ENCODE measurements at places on chromosomes 13 and 19. TPM values are rescaled to one million over a fixed set of nuclear protein-coding genes. Genes with fewer than 3 reads are reported as not detected.

DNA sequence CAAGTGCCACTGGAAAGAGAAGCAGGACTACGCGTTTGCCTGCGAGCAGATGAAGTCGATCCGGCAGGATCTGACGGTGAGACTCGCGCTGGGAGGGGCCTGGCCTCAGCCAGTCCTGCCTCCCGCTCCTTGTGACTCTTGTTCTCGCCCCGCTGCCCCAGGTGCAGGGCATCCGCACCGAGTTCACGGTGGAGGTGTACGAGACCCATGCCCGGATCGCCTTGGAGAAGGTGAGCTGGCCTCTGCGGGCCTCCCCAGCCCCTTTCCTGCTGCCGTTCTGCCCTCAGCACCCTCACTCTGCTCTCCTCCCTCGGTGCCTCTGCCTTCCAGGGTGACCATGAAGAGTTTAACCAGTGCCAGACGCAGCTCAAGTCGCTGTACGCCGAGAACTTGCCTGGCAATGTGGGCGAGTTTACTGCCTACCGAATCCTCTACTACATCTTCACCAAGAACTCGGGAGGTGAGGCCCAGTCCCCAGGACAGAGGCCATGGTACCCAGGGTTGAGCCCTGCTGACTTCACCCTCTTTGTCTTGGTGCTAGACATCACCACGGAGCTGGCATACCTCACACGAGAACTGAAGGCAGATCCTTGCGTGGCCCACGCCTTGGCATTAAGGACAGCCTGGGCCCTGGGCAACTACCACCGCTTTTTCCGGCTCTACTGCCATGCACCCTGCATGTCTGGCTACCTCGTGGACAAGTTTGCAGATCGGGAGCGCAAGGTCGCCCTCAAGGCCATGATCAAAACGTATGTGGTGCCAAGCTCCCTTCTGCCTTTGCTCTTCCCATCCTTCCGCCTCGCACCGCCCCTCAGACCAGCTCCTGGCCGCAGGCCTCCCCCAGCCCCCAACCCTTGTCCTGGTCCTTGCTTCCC is 5.6 kb downstream of the LENG9 start:
- DNase-seq: no peak

ZNF829 gene
- 3.7 TPM for total RNA-seq

DNA sequence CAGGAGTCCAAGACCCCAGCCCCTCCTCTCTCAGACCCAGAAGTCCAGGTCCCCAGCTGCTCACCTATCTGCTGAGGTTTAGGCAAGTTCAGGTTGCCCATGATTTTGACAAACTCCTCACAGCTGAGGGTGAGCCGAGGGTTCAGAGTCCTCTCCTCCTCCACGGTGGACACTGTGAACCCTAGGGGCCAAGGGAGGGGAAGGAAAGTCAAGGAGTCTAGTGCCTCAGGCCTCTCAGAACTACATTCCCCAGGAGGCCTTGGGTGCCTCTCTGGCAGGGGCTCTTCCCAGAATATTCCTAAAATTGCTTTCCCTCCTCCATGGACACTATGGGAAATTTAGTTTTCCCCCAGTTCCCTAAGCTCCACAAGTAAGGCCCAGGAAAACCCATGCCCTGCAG is 3.3 kb upstream of the PHLDB3 start:
- DNase-seq: no peak

RYR1 gene
- 4.5 TPM for total RNA-seq

ARRDC2 gene
- 7.2 TPM for total RNA-seq

DNA sequence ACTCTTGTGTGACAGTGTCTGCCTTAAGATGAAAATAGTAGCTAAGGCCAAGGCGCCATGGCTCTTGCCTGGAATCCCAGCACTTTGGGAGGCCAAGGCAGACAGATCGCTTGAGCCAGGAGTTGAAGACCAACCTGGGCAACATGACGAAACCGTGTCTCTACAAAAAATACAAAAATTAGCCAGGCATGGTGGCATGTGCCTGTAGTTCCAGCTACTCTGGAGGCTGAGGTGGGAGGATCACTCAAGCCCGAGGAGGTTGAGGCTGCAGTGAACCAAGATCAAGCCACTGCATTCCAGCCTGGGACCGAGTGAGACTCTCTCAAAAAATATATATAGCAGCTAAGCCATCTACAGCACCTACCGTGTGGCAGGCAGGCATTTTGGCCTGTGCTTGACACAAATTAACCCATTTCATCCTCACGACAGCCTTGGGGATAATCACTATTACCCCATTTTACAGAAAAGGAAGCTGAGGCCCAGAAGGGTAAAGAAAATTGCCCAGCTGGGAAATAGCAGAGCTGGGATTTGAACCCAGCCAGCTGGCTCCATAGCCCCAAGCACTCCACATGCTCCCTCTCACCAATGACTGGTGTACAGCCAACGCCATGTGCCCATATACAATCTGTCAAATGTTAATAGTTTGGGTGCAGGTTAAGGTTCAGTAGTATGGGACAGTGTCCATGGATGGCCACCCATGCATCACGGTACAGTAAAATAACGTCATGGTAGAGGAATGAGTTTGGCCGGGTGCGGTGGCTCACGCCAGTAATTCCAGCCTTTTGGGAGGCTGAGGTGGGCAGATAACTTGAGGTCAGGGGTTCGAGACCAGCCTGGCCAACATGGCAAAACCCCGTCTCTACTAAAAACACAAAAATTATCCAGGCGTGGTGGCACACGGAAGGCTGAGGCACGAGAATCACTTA is 3.1 kb downstream of the SLC1A5 start:
- DNase-seq: no peak

GRCh38 chr13:102293723-102294122 is 108.1 kb downstream of the FGF14 start:
- no peak for DNase-seq

- peak; percentile 90 for DNase-seq
These were observed 3.0 kb upstream of the CEACAM1 start for GRCh38 chr19:42531313-42531712.

Data from bronchial epithelial cell (primary cell).